ENCODE measurements at places on chromosomes 3 and 15.

DNA sequence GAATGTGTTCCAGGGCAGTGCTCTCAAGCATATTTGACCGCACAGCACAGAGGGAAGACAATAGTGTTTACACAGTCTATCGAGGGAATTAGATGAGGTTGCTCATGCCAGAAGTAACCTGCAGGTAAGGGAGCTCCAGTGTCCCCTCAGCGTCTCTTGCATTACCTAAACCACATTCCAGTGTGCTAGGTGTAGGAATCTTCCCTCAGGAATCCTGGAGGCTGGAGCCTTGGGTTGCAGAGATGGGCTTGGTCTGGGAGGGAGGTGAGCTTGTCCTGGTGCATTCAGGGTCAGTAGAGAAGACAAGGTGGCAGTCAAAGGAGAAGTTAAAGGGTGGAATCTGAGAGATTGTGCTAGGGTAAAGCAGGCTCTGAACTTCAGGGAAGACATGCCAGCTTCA is 56.3 kb downstream of the SOX14 start:
- no peak for DNase-seq

DNA sequence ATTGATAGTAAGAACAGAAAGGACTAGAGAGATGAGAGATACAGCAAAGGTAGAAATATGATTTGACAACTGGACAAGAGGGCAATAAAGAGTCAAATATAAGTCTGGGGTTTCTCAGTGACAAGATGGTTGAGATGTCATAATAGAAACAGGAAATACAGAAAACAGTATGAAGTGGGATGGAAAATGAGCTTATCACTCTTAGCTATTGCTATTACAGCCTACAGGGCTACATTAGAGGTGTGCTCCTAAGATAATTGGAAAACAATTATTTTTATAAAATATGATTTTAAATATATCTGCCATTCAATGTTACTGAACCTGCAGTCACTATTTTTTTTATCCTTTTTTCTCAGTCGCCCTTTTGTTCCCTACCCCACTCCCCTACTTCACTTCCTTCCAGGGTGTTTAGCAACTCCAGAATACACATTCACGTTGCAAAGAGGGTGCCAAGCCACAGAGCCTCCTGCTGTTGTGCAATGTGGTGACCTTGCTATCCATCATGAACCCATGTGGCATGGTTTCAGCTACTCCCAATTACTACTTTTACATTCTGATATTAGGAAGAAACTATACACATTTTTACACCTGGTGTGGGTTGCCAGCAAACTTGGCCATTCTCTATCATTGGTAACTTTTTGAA is 6.0 kb downstream of the NRG4 start:
- DNase-seq, result no peak

- no peak for DNase-seq
Observed at GRCh38 chr3:115626006-115626409, 2.7 kb downstream of the GAP43 start.

- DNase-seq, result no peak
Observed at GRCh38 chr3:119924111-119925094, 142.5 kb downstream of the NR1I2 start.

DNA sequence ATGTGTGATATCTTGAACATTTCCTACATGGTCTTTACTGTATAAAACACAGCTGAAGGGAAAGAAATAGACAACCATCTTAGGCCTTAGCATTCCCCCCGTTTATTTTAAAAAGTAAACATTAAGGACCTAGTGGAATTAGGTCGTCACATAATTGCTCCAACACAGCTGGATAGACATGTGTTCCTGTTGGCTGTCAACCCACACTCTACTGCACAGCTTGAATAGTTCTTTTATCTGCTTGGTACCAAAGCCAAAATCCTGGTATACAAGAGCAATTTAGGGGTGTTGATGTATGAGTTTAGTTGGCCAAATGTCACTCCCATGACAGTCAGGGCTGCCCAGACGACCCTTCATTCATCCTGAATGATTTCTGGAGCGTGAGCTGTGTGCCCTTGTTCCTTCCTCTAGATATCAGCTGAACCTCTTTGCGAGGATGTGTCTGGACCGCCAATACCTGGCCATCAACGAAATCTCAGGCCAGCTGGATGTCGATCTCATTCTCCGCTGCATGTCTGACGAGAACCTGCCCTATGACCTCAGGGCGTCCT is 179.7 kb downstream of the ITPR1 start:
- DNase-seq, result no peak

GRCh38 chr3:109597444-109597843 is 260.1 kb upstream of the DPPA4 start:
- DNase-seq, result no peak

DNA sequence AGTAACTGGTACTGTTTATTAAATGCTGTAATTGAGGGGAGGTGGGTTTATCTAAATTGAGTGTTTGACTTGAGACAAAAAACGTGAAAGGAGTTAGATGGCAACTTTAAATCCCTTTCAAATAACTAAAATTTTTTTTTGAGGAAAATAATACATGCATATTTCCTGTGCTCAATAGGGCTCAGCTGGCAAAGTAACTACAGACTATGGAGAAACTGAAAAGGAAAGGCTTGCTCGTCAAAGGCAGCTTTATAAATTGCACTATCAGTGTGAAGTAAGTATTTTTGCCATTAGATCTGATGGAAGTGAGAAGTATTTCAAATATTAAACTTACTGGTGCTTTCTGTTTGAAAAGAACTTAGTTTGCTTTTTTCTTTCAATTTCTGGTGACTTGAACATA is 72.2 kb downstream of the DZIP3 start:
- DNase-seq, result no peak

GRCh38 chr15:82014989-82015388 is 30.8 kb downstream of the MEX3B start:
- no peak for DNase-seq

DNA sequence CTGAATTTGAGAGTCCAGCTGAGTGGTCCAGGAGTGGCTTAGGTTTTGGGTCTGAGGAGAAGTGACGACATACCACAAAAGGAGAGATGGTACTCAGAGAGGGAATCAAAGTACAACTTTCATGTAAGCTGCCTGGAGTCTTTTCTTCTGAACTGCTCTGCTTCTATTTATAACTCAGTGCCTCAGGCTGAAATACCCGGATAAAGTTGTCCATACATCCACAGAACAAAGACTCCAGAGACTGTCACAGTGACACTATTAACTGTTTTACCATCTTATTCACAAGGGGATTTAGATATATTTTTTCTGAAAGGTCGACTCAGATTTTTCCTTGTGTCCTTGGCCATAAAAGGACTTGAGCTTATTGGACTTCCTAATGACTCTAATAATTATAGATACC is 264.3 kb upstream of the DNAJC19 start:
- no peak for DNase-seq

- peak; percentile 39 for DNase-seq
Observed at GRCh38 chr3:36843065-36844051, 79.0 kb upstream of the DCLK3 start.

DNA sequence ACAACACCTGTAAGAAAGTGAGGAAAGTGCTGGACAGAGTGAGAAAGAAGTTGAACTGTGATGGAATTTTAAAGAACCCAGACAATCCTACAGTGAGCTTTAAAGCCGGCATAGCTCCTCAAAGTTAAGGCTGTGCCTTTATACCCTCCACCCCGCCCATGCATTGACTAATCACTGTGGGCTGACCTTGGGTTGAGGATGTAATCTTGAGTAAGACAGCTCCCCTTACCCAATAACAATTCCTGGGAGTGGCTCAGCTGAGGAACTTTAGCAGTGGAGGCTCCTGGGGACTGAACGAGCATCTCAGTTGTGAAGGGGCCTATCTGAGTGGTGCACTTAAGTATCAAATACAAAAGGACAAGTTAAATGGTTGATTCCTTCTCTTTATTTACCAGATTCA is 35.7 kb upstream of the ZNF770 start:
- no peak for DNase-seq

GRCh38 chr3:154656486-154656885 is 226.5 kb upstream of the GPR149 start:
- no peak for DNase-seq

GRCh38 chr3:79885407-79885806 is 117.6 kb upstream of the ROBO1 start:
- DNase-seq, result no peak

- DNase-seq, result no peak
Observed at GRCh38 chr3:45100981-45101407, 45.2 kb downstream of the CDCP1 start.

DNA sequence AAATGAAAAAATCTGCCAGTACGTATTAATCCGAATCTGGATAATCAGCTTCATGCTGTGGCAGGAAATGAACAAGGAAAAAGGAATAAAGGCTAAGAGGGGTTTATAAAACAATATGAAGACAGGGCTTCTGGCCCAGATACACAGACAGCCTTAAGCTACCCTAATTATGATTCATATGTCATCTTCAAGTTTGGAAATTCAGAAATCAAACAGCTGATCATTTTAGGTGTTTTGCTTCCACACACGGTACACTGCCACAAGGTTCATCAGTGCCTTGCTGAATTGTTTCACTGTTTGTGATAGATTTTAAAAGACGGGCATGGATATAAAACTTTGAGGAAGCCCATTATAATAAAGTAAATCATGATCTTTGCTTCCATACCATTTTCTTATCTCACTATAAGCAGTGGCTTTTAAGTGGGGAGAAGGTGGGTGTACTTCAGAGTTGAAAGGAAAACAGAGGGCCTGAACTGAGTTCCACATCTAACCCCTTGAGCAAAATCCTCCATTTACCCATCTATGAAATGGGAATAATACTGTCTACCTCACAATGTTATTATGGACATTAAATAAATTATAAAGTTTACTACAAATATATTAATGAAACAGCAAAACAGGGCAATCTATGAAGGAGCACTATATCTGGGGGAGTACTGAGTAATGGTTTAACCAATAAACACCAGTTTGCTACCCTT is 15.7 kb downstream of the GTPBP8 start:
- DNase-seq, result no peak

GRCh38 chr15:51359981-51360380 is 18.5 kb downstream of the GLDN start:
- no peak for DNase-seq

DNA sequence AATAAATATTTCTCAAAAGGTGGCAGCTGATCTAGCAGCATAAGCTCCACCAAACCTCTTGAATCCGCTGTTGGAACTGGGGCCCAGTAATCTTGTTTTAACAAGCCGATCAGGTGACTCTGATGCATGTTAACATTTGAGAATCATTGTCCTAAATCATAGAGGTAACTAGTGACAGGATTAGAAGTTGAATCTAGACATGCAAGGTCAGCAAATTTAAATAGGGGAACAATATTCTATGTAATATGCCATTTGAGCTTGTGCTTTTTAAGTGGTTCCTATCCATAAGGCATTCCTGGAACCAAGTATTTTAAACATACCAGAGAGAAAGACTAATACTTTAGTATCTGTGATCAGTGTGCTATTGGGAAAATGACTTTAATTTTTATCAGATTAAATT is 412.8 kb downstream of the PYDC2 start:
- DNase-seq, result no peak

- DNase-seq, result no peak
Observed at GRCh38 chr3:145058483-145058882, 1086.9 kb downstream of the DIPK2A start.

GRCh38 chr3:55166576-55167555 is 239.0 kb upstream of the LRTM1 start:
- DNase-seq, result no peak

DNA sequence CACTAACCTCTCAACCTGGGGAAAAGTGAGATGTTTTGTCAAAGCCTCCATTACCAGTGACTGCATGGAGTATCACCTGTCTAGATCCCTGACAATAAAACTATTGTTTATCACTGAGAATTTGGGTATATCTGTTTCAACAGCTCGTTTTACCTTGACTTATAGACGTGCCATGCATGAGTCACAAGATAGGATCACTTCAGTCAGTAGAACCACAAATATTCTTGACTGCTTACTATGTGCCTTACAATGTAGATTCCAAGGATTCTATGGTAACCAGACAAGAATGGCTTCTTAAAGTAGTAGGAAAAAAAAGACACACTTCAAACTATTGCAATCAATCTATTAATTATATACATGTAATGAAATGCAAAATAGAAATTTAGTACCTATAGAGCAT is 55.7 kb upstream of the GRM7 start:
- no peak for DNase-seq

DNA sequence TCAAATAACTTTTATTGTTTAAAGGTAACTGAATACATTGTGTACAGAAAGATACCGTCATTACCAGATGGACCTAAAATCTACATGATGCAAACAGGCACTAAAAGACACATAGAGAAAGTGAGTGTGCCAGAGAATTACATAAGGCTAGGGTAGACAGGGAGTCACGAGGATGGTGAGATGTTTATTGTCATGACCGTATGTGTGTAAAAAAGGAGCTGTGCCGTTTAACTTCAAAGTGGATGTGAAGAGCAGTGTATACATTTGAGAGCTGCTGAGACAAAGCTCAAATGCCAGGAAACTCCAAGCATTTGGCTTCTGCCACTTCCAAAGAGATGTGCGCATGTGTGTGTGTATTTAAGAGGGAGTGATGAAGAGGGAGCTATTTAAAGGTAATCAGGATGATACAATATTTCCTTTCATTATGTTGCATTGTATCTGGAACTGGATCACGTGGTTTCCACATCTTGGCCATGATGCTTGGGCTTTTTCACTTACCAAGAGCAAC is 51.4 kb upstream of the IGF1R start:
- no peak for DNase-seq

GRCh38 chr3:55441499-55441898 is 45.6 kb downstream of the WNT5A start:
- no peak for DNase-seq

- no peak for DNase-seq
Observed at GRCh38 chr3:95437409-95437808, 1374.5 kb downstream of the NSUN3 start.

GRCh38 chr3:168216851-168217250 is 121.1 kb upstream of the GOLIM4 start:
- DNase-seq, result no peak

GRCh38 chr3:70400194-70400593 is 87.8 kb upstream of the MDFIC2 start:
- no peak for DNase-seq

DNA sequence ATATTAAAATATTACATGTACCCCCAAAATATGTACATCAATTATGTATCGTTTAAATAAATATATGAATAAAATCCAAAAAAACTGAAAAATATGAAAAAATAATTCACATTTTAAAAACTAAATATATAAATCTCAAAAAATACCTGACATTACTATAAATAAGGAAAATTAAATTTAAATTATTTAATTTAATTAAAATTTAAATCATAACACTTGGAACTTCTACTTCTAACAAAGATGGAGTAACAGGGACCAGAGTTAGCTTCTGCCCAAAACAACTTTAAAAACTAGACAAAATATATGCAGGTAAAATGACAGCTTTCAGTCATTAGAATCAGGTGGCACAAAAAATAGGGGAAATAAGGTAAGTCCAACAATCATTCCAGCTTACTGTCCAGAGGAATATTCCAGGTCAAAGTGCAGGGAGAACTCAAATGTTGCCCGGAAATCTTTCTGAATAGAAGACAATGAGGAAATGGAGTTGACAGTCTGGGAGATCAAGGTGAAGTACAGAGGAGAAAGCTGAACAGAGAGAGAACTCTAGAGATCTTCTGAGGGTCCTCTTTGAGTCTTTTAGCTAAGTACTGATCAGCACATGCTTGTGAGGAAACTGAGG is 207.7 kb upstream of the ATP11B start:
- DNase-seq, result no peak

Data from hematopoietic multipotent progenitor cell treated with erythropoietin and hydrocortisone succinate and interleukin-3 and kit ligand, for 17 days (in vitro differentiated cells).